Lower lobe of right lung (tissue), 2 donors: ENCODE measurements at places on chromosomes 5 and 9. TPM values are rescaled to one million over a fixed set of nuclear protein-coding genes. Genes with fewer than 3 reads are reported as not detected.

Gene SLCO6A1
- total RNA-seq, result not detected

Gene HMMR
- 1.9 TPM for total RNA-seq

Gene PCDHGB5
- total RNA-seq, result 9.1 TPM

Gene GPSM1
- 19.2 TPM for total RNA-seq

Gene SPAAR
- 11.9 TPM for total RNA-seq

Gene SLC22A4
- total RNA-seq, result 8.5 TPM

Gene PRKACG
- not detected for total RNA-seq

Gene PSAT1
- total RNA-seq, result 10.4 TPM
